ENCODE measurements at places on chromosomes 3 and 15.

DNA sequence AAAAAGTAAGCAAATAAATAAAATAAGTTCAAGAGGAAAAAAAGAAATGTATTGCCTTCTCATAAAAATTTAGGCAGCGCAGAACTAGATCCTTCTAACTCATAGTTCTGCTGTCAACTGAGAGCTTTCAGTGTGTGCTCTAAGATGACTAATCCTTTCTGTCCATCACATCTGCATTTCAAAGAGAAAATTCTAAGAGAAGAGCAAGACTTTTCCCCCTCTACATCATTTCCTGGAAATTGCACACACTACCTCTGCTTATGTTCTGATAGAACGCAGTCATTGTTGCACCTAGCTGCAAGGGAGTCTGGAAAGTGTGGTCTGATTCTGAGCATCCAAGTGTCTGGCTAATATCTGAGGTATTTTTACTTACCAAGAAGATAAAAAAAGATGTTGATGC is 39.6 kb upstream of the SLCO3A1 start:
- no peak for DNase-seq

DNA sequence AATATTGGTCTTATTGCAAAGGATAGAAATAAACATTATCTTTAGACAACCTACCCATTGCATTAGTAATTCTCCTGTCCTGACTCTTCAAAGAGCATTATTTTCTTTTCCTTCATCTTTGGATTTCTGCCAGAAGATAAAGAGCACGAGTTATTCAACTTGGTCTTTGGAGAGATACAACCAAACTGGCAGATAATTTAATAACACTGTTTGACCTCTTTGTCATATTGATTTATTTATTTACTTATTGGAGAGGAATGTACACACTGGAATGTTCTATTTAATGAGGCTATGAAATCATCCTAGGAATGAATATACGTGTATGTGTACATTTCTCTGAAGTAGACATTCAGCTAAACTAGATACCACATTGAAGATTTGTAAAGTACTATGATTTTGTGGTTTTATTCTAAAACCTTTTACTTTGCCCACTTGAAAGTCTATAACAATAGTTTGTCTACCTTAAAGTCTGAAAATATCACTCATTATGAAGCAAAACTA is 462.1 kb downstream of the C3orf38 start:
- DNase-seq: no peak

- DNase-seq: no peak
Observed at GRCh38 chr3:119856695-119857094, 74.8 kb downstream of the NR1I2 start.

DNA sequence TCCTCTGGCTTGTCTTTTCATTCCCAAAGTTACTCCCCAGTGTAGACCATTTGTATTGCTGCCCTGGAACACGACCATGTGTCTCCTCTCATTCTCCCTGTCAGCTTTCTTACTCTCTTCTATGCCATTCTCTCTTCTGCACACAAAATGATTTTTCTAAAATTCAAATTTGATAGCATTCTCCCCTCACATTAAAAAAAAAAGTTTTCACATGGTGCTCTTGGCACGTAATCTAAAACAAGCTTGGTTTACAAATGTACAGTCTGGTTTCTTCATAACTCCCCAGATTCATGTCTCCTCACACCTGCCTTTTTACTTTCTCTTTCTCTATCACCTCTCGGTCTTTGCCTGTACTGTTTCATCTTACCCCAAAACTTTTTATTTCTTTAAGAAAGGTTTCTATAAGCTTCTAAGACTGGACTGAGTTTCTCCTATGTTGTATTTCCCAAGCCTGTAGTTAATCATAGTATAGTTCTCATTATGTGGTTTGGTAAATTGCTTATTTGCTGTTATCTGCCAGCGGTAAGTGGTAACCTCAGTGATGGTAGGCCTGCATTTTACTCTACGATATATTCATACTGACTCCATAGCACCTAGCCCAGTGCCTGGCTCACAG is 31.2 kb downstream of the BCHE start:
- DNase-seq: no peak

- no peak for DNase-seq
Observed at GRCh38 chr3:24640330-24640877, 145.8 kb upstream of the THRB start.

DNA sequence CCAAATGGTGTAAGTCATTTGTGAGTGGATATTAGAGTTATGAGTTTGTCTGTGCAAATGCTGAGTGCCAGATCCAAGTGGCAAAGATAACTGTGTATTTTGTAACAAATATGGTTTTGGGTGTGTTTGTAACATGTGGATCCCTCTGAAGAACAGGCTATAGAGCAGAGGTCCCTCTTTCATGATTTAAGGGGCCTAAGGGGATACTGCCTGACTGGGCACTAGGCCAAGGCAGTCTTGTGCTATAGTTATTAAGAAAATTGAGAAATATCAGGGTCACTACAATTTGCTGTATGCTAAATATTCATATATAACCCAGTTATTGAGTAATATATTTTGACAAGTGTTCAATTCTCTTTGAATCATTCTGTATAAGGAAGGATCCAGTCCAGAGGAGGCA is 555.6 kb upstream of the RGMA start:
- DNase-seq: no peak

DNA sequence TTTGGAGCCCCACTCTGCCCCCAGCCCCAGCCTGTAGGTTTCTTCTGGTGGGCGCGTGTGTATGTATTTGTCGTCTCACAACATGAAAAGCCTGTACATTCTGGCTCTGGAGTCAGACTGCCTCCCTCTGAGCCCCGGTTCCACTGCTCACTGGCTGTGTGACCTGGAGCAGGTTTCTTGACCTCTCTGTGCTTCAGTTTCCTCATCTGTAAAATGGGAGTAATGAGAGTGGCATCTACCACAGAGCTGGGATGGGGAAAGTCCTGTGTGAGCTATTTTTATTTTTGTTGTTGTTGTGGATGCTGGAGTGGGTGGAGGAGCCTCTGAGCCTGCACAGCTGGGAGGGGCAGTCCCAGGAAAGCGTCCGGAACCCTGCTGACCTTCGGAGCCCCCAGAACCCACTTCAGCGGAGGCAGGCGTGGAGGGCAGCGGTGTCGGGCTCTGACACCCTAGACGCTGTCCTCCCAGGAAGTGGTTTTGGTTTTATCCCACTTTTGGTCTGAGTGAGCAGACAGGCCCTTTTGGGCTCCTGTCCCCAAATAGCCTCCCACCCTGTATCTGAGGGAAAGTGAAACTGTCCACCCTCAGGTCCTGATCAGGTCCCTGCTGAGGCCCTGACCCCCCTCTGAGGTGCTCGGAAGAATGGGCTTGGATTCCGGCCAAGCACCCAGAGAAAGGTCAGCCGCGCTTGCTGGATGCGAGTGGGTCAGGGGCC is 103.5 kb downstream of the CHSY1 start:
- no peak for DNase-seq

GRCh38 chr3:181790561-181790960 is 78.8 kb downstream of the SOX2 start:
- DNase-seq: no peak

- DNase-seq: no peak
Observed at GRCh38 chr15:92636401-92636907, 19.1 kb downstream of the FAM174B start.

GRCh38 chr3:111998636-111999483 is at the start of gene TAGLN3:
Gene TAGLN3, plus strand, starts transcription at chr3:111998922. Its CDS starts 501 bp downstream, at chr3:111999423.
- DNase-seq: no peak

DNA sequence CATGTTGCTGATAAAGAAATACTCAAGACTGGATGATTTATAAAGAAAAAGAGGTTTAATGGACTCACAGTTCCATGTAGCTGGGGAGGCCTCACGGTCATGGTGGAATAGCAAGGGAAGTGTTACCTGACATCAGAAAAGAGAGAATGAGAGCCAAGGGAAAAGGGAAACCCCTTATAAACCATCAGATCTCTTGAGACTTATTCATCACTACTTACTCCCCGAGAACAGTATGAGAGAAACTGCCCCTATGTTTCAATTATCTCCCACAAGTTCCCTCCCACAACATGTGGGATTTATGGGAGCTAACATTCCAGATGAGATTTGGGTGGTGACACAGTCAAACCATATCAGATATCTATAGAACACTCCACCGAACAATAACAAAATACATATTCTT is 904.6 kb downstream of the PDCD6IP start:
- DNase-seq: no peak

GRCh38 chr3:133330065-133330464 is 69.8 kb upstream of the BFSP2 start:
- DNase-seq: no peak

GRCh38 chr3:117114517-117115265 is 405.1 kb downstream of the TUSC7 start:
- no peak for DNase-seq

- no peak for DNase-seq
Observed at GRCh38 chr15:80180468-80180867, 27.7 kb downstream of the FAH start.

DNA sequence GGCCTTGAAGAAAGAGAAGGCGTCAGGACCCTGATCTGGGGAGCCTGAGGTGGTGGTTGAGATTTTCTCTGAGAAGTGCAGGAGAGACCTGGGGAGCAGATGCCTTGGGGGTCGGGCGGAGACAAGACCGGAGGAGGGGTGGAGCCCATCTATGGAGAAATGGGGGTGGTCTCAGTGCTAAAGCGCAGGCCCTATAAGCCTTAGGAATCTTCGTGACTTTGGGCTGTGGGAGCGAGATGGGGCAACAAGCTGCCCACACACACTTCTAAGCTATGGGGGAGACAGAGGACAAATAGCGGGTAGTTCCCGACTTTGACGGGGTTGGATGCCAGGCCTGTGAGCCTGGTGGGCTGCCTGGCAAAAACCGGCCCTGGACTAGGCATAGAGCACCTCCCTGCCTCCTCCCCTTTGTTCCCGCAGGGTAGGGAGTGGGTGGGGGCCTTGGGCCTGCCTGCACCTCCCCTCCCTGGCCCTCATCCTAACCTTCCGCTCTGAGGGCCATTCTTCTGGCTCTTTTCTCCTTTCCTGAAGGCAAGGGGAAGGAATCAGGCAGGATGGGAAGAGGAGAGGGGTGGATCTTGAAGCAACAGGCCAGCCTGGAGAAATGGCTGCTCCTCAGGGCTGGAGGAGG is 880 bp downstream of the NISCH start:
- DNase-seq: peak; percentile 83

DNA sequence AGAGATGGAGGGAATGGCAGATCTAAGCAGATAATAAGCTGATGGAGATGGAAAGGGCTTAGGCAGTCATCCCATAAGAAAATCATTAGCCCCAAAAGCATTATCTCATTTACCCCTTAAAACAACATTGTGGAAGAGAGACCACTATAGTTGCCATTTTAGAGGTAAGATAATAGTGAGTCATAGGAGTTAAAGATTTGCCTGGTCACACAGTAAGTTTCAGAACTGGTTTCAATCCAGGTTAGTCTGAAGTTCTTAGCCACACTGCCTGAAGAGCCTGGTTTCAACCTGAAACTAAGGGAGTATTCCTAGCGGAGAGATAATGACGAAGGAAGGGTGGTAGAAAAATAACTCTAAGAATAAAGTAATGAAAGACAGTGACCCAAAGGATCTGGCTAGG is 13.0 kb upstream of the UBR1 start:
- no peak for DNase-seq

Data from osteocyte (in vitro differentiated cells).